NCI-H2029 (cell line): ENCODE measurements at places on chromosomes 2 and 18.

DNA sequence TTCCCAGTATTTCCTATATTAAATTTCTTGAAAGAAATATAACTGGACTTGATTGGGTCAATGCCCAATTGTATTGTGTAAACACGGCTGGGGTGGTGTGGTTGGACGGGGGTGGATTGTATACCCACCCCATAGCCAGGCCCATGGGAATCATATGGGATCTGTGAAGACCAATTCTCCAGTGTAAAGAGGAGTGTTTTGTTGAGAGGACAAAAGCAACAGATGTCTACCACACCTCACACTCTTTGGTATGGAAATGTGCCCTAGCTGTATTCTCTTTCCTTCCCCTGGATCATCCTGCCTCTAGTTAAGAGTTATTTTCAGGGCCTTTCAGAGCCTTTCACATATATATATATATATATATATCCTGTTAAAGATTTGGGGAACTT lies 57.5 kb upstream of the TGIF1 start:
- DNase-seq: no peak

DNA sequence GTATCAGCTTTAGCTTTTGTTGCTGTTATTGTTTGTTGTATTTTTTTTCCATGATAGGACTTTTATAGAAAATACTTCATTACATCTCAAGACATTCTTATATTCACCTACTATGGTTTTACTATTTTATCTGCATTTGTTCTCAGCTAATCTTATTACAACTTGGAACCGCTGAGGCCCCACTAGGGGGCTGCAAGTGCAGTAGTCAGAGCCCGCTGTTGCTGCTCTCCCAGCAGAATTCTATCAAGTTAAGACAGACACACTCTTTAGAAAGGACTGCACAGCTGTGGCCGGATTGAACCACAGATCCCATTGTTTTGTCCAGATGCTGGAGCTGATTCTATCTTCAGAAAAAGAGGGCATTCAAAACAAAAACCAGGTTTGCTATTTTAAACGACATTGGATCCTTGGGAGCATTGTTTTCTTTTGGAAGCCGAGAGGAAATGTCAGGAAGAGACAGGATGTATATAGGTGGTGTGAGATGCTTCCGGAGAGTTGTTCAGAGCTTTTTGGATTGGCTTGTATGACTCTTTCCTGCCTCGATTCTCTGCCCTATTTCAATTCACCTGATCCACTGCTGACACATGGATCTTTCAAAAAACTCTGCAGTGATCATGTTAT lies 105.7 kb upstream of the GAREM1 start:
- no peak for DNase-seq

DNA sequence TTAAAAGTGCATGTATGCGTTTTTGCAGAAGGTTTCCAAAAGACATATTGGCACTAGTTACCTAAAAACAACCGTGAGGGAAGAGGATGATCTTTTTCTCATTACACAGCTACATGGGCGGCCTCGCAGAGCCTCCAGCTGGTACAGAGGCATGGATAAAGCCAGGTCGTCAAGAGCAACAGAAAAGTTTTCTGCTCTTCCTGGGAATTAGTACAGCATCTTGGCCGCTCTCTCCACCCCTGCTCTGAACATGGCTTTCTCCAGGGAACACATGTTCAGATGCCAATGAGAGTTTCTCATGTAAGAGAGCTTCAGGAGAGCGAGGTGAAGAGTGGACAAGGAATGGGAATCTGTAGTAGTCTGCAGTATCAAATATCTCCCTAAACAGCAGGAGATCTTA lies 108.4 kb downstream of the ZEB2 start:
- no peak for DNase-seq

GRCh38 chr2:39118786-39119499 lies 1.9 kb downstream of the SOS1 start:
- no peak for DNase-seq

DNA sequence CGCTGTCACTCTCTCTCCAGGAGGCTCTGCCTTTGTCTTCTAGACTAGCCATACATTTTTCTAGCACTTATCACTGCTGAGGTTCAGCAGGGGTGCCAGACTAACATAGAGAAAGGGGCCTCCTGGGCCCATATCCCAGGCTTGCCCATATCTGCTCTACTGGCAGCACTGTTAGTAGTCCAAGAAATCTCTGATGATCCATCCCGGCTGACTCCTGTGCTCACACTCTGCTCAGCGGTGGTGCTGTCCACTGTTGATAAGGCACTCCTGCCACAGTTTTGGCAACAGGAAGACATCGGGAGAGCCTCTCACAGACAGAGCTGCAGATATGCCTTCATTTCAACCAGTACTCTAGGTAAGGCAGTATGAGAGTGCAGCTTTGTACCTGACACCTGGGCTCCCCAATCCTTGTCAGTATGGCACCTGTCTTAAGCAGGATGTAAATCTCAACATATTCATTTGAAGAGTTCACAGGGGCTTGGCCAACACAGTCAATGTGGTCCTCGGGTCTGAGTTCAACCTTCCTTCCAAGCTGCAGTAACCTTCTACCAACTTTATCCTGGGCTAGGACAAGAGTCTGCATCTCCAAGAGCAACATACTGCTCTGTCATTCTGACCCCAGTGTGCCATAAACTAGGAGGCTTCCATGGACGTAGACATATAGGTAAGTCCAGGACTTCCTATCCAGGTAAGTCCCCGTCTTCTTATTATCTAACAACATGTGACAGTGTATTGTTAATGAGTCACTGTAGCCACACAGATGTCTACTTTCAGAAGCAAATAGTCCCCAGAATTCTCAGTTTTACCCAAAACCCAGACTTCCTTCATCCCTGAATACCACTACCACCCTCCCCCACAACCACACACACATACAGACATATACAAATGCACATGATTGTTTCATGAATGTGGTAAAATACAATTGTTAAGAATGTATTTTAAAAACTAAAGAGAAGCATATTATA lies 16.2 kb downstream of the KLF7 start:
- no peak for DNase-seq

DNA sequence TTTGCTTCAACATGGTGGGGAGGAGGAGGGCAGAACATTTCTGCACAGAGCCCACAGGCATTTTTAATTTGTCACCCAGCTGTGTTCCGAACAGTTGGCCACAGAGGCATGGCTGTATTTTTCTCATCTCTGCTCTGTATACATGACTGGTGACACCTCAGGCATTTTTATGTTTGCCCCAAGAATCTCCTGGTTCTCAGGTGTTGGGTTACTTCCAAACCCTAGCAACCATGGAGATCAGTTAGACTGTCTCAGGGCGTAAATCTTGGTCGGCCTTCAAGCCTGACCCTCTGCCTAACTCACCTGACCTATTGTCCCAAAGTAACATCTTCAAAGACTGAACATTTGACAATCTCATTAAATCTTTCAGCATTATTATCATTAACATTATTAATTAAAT lies 100.0 kb downstream of the ABCA12 start:
- DNase-seq: no peak

DNA sequence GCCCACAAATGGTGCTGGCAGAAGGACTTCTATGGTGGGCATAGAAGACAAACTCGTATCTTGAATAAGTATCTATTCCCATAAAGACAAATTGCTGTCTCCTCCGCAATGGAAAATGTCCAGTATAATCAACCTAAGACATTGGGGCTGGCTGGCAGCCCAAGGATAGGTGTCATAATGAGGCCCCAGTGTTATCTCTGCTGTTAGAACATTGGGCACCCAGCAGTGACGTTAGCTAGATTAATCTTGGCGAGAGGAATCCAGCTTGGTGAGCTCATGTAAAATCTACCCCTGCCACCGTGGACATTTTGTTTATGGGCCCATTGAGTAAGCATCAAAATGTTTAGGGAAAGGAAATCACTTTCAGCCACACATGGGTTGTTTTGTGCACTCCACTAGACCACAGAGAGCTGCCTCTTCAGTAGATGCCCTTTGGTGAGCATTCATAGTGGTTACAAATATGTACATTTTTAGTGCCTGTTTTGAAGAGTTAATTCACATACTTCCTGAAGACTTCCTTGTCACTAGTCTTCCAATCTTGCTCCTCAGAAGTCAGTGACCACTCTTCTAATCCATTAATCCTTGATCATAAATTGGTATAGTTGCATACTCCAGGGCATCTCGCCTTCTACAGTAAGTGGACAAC lies 48.2 kb upstream of the KDM3A start:
- no peak for DNase-seq

DNA sequence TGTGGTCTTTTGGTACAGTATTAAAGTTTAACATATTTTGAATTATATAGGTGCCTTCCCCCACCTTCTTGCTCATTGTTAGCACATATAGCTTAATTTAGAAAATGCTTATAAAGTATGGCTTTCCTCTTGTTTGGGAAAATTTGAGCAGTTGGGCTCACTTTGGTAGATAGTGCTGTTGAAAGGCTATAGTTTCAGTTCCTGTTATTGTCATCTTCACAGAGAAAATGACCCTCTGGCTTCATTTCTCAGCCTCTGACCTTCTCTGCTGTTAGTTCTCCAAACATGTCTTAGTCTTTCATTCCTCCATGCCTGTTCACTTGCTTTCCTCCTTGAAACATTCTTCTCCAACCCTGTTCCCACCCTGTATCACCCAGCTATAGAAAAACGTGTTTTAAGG lies 200.6 kb downstream of the WDR7 start:
- no peak for DNase-seq
